ENCODE measurements at places on chromosomes 13 and 19.

DNA sequence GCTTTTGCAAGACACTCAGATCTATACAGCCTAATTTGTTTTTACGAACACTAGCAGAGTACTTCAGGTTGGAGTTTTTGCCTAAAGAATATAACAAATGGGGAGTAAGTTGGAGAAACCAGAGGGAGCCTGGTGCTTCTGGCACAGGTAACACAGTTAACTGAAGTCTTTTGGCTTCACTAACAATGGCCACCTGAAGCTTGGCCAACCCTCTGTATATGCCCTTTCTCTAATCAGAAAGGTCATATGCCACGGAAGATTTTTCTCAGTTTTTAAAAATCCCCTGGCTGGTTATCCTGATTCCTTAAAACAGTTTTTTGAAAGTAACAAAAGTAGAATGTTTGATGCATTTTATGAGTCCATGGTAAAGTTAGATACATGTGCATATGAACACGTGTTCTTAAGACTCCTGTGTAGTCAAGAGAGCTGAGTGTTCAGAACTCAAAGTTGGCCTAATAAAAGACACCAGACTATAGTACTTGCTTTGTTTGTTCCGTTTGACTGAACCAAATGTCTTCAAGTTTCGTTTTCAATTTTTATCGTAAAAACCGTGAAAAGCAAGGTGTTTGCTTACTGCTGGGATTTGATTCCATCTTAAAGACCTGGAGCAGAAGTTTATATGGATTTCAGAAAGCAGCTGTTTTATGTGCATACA is 137.5 kb downstream of the KCNRG start:
- DNase-seq: no peak

GRCh38 chr13:109738298-109738746 is 48.1 kb downstream of the IRS2 start:
- DNase-seq: no peak

GRCh38 chr19:29753190-29753933 is 38.3 kb upstream of the C19orf12 start:
- no peak for DNase-seq

- DNase-seq: no peak
Measured at GRCh38 chr19:39405958-39406655, 540 bp upstream of the ZFP36 start.
